Nucleus accumbens (tissue), 56 donors: ENCODE measurements at places on chromosomes 2 and 18.

DNA sequence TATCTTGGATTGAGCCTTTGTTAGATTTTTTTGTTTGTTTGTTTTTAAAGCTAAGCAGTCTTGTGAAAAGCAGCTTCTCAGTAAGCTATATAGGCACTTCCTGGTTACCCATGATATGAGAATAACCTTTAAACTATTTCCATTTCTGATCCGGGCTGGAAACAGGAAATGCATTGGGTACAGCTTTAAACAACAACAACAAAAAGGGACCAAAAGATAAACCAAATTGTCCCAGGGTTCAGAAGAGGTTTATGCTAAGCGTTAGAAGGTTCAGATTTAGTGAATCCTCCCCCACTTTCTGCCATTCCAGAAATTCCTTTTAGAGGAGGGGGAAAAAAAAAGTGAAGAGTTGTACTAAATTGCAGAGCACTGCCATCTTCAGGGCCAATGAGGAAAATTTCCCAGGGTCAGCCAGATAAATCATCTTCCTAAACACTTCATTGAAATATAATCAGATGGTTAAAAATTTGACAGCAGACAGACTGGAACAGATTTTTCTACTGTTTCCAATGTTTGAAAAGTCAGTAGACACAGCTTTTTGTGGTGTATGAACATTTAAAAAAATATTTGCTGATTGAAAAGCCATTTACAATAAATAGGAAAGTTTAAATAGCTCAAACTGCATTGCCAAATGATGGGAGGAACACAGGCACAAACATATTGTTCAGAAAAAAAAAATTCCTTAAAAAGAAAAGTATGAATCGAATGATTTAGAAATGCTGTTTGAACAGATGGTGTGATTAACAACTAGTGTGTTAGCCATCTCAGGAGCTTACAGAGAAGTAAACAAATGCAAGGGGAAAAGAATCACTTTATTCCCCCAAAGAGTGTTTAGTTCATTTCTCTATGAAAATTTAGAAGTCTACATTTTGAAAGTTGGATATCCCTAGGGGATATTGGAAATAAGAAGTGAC is 189.9 kb upstream of the TANK start:
- DNase-seq = no peak

- no peak for DNase-seq
Observed at GRCh38 chr2:106843001-106843909, 42.7 kb downstream of the ST6GAL2 start.

- DNase-seq = no peak
Observed at GRCh38 chr18:23668731-23669130, 6.0 kb upstream of the ANKRD29 start.

GRCh38 chr2:208033701-208034502 is 8.6 kb upstream of the PLEKHM3 start:
- no peak for DNase-seq

DNA sequence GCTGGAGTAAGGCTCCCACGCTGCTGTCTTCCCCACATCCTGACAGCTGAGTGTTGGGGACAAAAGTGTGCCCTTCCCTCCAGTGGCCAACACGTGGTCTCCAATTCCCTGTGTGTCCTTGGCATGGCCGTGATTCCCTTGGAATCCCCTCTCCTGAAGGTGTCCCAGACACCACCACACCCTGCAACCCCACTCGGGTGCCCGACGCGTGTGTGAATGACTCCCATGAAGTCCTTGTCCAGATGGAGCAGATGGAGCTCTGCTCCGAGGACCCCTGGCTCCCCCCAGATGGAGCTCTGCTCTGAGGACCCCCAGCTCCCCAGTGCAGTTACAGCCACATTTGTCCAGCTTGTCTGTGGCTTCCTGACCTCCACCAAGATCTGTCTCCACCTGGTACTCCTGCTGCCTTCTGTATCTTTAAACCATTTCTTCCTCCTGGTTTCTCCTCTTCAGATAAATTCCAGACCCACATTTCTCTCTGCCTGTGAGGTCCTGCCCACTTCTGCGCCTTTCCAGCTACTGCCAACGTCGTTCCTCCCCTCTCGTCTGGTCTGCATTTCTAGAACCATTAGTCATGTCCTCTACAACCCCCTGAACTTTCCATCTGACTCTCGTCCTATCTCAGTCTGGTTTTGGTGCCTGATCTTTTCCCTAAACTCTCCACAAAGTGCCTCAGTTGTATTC is 86.8 kb upstream of the PXDN start:
- DNase-seq = no peak

DNA sequence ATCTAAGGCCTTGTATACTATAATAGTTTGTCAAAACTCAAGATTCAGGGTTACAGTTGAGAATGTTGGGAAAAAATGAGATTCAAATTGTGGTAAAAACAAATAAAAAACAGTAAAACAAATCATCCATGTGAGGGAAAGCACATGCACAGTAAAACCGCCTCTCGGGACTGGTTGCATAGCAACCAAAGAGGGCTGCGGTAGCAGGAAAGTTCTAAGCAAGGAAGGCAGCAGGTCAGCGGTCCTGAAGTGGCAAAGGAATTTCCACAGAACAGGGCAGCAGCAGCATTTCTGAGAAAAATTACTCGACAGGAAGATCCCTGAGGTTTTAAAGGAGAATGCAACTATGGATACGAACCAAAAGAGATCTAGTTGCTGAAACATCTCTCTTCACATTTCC is 93.7 kb downstream of the DYNAP start:
- DNase-seq = no peak

DNA sequence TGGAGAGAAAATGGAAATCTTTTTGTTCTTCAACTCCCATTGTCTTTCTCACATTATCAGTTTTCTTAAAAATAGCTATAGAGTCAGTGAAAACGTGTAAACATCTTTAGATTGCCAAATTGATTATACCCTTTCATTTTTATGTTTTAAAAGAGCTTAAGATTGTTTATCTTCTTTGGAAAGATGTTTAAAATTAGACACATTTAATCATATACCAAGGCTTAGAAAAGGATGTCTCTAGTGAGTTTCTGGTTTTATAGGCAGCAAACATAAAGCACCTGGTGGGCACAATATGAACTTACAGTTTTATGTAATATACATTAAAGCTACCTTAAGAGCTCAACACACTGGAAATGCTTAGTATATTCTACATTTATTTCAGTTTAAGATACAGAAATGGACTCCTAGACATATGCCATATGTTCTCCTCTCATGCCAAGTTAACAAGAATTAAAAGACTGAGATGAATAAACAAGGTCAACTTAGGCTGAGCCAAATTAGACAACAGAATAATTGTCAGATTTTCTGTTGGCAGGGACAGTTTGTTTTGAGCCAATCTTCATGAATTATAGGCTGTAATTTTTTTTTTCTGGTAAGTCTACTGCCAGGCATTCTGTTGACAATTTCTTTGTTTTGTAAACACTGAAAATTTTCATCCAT is 112.7 kb downstream of the OTX1 start:
- DNase-seq = no peak

GRCh38 chr2:2591542-2591940 is 260.5 kb upstream of the MYT1L start:
- no peak for DNase-seq

GRCh38 chr18:31301201-31301655 is 16.7 kb upstream of the DSG1 start:
- DNase-seq = no peak

GRCh38 chr2:106122157-106122556 is 71.9 kb downstream of the UXS1 start:
- DNase-seq = no peak

DNA sequence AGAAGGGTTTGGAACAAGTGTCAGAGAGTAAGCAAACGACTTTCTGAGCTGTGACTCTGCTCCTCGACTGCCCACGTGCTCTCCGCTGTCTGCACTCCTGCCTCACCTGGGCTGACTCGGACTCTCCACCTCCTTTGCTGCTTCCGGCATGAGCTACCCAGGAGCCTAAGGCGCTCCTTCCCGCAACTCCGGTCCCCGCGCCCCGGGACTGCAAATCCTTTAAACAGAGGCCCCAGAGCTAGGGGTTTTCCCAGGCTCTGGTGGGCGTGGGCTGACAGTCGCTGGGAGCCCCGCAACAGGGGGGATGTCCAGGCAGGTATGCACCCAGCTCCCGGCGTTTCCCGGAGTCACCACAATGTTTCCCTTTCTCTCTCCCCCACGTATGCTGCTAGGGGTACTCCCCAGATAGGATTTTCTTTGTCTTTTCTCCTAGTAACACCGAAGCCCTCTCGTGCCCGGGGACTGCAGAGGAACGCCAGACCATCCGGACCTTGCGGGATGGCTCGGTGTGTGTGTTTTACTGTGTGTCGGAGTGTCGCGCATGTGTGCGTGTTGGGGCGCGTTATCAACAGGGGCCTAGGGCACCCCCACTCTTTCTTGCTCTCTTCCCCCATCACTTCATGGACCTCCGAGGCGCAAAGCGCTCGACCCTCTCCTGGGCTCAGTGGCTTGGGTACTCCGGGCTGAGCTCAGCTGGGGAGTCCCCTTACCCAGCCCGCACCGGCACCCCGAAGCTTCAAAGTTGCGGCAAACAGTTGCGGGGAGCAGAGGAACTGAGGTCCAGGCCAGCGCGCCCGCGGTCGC is 691 bp upstream of the THSD7B start:
- DNase-seq = no peak

DNA sequence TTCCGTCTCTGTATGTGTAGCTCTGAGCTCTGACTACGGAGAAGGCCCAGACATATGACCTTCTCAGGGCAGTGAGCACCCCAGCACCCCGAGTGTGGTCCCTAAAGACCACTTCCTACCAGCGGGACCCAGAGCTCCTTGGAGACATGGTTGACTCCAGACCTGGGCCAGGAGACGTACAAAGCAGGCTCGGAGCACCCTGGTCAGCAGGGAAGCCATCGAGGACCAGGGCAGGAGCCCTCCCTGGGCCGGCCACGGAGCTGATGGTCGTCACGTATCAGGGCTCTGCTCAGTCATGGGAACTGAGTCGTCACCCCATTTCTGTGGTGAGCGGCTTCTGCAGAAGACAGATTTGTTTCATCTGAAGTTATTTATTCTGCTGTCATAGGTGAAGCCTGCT is 12.8 kb upstream of the NEU4 start:
- no peak for DNase-seq

GRCh38 chr2:176500901-176501300 is 231.7 kb downstream of the MTX2 start:
- DNase-seq = no peak

DNA sequence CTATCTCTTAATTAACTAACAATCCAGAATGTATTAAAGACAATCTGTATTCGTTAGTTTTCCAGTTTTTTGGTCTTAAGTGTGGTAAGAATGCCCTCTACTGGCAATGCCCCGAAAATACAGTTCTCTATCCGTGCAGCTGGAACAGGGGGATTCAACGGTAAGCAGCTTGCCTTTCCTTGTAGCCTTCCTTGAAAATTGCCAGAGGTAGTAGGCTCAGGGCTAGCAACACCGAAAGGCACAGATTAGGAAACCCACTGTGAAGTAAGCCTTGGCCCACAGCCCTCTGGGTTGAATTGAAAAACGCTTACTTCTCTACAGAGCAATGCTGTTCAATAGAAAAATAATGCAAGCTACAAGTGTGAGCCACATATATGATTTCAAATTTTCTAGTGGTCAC is 17.1 kb upstream of the VPS4B start:
- DNase-seq = peak; percentile 46

DNA sequence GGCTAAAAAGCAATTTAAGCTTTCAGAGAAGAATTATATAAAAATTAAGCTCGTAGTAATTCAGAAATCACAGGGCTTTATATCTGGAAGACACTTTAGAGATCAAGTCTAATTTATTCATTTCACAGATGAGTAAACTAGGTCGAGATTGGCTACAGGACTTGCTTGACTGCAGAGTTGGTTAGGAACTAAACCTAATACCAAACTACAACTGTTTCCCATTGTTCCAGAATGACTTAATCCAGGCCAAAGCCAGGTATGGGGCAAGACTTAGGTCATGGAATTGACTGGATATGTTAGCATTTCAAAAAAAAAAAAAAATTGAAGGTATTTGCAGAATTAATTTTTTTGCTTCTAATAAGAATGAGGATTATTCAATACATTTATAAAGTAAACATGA is 146.1 kb downstream of the RIT2 start:
- DNase-seq = no peak

DNA sequence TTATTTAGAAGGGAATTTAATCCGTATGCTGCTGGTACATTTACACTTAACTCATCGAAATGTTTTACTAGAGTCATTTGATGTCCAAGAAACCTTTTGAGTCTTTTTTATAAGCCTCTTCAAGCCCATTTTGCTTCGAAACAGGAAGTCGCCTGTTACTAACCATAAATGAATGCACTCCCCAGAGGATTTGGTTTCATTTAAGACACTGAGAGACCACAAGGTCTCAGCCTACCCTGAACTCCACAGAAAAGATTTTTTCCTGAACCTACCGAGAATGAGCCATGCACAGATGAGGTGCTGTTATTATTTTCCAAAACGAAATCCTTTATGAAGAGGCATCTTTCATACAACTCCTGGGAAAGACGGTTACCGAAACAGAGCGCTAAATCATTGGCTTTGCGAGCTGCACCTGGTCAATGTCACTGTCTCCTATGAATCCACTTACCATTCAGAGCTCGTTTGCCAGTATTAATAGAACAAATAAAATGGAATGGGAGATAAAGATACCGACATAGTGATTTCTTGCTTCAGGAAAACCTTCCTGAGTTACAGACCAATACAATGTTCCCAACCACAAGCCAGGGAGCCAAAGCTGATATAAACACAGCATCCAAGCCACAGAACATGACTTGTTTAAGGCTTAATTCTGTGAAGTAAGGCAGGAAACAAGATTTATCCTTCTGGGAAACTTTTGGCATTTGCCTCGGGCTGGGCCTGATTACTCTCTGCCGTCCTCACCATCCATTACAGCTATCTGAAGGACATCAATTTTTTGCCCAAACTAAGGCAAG is 382.1 kb downstream of the OSR1 start:
- no peak for DNase-seq

GRCh38 chr2:50513724-50514123 is 518.2 kb downstream of the NRXN1 start:
- DNase-seq = no peak

DNA sequence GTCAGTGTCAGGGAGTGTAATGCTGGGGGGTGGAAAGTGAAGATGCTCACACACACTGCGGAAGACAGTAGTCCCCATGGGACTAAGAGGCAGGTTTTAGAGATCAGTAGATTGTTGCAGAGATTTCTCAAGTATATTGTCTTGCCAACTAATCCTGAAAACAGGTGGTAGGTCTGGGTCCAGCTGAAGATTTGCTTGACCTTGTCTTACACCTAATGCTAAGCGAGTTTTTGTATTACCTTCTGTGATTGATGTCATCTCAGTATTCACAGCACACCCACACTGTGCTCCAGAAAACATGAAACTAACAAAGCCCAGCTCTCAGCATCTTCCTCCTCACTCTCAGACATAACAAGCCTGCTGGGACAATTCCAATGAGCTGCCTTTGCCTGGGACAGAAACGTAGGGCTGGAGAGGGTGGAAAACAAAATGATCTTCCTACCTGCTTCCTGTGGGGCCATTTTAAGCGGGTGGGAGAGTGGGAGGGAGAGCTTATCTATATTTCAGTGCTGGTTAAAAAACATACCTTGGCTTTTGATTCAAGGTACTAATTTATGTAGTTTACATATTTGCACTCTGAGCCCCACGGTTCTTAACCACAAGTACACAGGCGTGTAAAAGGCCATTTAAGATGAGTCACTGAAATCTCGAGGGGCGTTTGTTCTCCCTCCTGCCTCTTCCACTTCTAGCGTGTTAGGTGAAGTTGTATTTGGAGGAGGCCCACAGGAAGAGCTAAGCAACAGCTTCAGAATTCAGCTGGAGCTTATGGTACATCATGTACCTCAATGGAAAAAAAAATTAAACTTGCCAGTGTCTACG is 23.1 kb upstream of the RBMS1 start:
- DNase-seq = no peak
